ENCODE measurements at places on chromosomes 12 and 14.

DNA sequence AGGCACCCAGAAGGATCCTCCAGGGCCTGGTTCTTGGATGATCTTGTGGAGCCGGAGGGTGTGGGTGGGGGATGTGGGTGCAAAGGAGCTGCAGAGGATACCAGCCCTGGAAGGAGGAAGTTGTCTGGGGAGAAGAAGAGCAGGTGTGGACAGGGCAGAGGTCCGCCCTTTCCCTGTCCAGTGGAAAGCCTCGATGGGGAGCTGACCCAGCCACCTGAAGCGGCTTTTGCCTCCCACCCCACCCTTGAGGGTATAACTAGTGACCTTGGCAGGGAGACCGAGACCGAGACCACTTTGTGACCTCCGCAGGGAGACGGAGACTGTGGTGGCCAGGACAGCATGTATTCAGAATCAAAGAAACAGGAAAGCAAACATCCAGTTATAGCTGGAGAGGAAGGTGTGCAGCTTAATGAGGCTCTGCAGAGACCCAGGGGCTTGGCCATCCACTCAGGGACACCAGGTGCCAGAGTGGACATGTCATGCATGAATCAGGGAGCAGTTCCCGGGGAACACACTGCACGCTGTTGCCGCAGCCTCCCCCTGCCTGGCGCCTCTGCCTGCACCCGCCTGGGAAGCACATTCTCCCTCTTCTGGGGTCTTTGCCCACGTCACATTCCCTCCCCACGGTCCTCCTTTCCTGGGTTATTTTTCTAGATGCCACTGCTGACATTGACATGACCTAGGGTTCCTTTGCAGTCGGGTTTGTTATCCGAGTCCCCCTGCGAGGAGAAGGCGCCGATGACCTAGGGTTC, 87.7 kb downstream of the ADGRD1 start:
- no peak for DNase-seq

GRCh38 chr14:64692986-64693809, 11.0 kb upstream of the PLEKHG3 start:
- no peak for DNase-seq

- DNase-seq = no peak
These were observed 1765.0 kb upstream of the FLRT2 start for GRCh38 chr14:83764656-83765599.

- no peak for DNase-seq
These were observed 6.0 kb downstream of the EXOC3L4 start for GRCh38 chr14:103100281-103101121.

DNA sequence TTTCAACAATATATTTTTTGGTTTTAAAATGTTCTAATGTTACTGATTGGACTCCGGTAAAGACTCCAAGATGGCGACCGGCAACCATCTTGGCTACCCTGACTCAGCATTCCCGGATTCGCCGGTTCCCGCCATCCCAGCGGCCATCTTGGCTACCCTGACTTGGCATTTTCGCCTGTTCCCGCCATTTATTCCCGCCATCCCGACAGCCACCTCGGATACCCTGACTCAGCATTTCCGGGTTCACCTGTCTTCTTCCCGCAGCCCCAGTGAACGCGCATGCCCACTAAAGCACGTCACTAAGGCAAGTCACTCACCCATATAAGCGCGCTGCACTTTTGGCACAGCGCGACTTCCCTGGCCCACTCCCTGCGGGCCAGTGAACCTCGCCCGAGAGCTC, 9.0 kb upstream of the LRFN5 start:
- no peak for DNase-seq

GRCh38 chr14:21382886-21383847, 652 bp downstream of the SUPT16H start:
- DNase-seq = peak; percentile 70

GRCh38 chr12:108190529-108190928, 61.4 kb downstream of the WSCD2 start:
- DNase-seq = no peak

- DNase-seq = no peak
These were observed 35.4 kb downstream of the DMAC2L start for GRCh38 chr14:50347521-50347920.

GRCh38 chr12:6547566-6547965, 8.3 kb downstream of the IFFO1 start:
- DNase-seq = no peak

DNA sequence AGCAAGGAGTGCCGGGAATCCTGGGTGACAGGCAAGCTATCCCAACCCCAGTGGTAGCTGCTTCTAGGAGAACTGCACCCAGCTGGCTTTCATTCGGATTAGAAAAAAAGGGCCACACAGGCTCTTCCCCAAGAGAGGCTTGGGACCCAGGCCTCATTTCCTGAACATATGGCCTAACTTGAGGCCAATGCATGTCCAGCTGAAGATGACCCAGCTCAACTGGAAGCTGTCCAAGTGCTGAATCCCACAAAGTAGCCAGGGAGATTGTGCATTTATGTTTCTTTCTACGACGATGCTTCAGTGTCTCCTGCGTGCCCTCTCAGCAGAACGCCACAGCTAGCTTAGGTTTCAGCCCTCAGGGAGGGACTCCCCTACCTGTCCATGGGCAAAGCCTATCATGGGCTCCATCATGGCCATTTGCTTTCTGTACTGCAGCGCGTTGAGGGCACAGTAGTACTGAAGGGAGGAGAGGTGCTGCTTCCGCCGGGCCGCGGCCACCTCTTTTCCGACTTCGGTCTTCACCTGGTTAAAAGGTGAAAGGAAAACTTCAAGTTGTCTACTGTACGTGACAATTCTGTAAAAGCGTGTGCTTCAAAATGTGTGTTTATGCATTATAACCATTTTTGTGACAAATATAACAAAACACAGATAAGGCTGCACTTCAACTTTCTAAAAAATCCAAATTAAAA, 29.1 kb downstream of the APPL2 start:
- no peak for DNase-seq

DNA sequence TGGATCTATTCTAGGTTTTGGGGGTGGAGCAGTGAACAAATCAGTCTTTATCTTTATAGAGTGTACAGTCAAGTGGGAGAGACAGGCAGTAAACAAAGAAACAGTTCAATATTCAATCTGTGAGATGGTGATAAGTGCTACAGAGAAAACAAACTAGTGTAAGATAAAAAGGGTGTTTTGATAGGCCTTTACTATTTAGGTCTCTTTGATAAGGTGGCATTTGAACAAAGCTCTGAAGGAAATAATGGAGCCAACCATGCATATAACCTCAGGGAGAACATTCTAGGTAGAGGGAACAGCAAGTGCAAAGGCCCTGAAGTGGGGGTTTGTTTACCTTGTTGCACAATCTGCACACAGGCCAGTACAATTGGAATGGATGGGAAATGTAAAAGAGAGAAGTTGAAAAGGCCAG, 47.3 kb downstream of the PTPN11 start:
- no peak for DNase-seq

GRCh38 chr14:44449680-44450079, 57.4 kb downstream of the FSCB start:
- no peak for DNase-seq

DNA sequence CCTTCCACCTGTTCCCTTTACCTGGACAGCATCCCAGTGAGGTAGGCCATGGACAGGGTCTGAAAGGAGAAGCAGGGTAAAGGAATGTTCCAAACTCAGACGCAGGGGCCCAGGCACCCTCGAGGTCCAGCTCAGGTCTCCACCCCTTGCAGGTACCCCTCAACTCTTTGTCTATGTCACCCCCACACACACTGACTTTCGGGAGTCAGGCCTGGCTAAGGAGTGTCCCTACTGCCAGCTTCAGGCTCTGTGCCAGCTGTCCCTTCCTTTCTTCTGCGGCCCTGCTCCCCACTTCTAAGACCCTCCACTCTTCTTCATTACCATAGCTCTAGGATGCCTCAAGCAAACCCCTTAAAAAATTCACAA, 13.6 kb downstream of the FAIM2 start:
- DNase-seq = no peak

GRCh38 chr12:100793182-100793581, 1.4 kb upstream of the ANO4 start:
- DNase-seq = no peak

- peak; percentile 95 for DNase-seq
These were observed 2.0 kb upstream of the GAPDH start for GRCh38 chr12:6532051-6532926.

DNA sequence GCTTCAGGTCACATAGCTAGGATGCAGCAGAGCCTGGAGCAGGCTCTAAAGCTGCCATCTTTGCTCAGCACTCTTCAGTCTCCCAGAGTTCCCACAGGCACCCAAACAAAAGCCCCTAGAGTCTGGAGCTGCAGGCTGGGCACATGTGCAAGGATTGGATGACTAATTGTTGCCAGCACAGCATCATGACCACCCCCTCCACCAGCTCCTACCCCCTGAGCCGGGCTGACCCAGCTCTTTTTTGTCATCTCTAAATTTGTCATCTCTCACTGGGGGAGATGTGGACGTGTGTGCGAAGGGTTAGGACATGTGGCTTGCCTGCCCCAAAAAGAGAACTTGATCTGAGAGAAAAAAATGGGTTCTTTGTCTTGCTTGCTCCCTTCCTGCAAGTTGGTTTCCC, 4.3 kb upstream of the MMP19 start:
- DNase-seq = peak; percentile 70

GRCh38 chr12:85747941-85748495, 88.2 kb downstream of the RASSF9 start:
- no peak for DNase-seq

DNA sequence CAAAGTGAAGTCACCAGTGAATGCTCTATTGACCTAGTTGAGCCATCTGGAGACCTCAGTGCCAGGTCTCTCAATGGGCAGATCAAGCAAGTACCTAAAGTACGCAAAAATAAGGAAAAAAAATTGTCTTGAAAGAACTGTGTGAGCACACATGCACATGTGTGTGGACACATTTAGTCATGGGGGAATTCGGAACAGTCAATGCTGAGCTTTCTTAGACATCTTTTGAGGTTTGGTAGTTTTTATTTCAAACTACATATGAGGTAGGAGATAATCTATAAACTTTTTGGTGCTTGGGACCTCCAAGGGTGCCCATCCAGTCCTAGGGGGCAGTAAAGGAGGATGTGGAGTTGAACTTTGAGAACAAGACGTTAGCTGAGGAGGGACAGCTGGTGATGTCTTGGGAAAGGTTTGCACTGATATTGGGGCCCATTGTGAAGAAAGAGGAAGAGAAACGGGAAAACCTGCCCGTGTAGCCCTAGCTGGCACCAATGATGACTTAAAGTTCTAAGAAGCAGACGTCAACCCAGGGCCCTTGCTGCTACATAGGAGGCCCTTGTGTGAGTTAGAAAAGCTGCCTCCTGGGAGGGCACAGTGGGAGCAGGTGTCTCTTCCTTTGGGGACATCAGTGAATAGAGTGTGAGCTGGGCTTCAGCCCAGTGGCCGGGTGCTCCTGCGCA, 124.4 kb downstream of the NT5DC3 start:
- DNase-seq = no peak

- peak; percentile 73 for DNase-seq
These were observed 2.3 kb upstream of the NOP2 start for GRCh38 chr12:6570264-6570887.

GRCh38 chr12:820336-820735, 68.0 kb downstream of the WNK1 start:
- peak; percentile 20 for DNase-seq

GRCh38 chr14:62253911-62254310, 491.7 kb downstream of the SNAPC1 start:
- no peak for DNase-seq

GRCh38 chr12:43761500-43761899, 2.7 kb downstream of the IRAK4 start:
- no peak for DNase-seq

GRCh38 chr14:24613241-24613640, 3.8 kb upstream of the GZMH start:
- DNase-seq = no peak

DNA sequence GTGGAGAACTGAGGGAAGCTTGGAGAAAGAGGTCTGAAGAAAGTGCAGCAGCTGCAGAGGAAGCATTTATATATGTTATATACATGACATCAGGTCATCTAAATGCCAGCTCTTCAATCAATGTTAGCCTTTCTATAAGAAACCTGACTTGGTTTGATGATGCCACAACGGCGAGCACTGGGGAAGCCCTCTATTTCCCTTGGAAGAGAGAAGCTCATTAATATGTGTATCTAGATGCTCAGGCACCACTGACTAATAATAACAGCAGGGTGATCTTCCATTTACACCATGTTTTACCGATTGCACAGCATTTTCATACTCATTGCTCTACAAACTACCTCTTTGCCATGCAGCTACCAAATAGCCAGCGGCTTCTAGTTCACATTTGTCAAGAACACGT, 811 bp downstream of the ACYP1 start:
- DNase-seq = peak; percentile 23

GRCh38 chr14:38578278-38578681, 322.4 kb upstream of the CLEC14A start:
- DNase-seq = no peak

DNA sequence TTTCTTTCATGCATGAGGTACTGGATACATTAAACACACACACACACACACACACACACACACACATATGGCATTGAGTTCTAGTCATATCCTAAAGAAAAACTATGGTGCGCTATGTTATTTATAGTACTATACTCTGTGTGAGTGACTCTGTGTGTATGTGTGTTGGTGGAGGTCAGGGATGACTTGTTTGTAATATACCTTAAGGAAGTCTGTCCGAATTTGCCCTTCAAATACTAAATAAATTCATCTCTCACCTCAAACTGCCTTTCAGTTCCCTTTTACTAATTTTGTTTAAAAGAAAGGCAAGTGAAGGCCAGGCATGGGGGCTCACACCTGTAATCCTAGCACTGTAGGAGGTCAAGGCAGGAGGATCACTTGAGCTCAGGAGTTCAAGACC, 2.1 kb upstream of the AKAP5 start:
- DNase-seq = no peak

GRCh38 chr12:119207063-119207560, 28.4 kb downstream of the HSPB8 start:
- no peak for DNase-seq

GRCh38 chr12:81465191-81465590, 294.0 kb downstream of the PPFIA2 start:
- DNase-seq = no peak

GRCh38 chr14:70278281-70278680, 81.2 kb downstream of the COX16 start:
- no peak for DNase-seq

DNA sequence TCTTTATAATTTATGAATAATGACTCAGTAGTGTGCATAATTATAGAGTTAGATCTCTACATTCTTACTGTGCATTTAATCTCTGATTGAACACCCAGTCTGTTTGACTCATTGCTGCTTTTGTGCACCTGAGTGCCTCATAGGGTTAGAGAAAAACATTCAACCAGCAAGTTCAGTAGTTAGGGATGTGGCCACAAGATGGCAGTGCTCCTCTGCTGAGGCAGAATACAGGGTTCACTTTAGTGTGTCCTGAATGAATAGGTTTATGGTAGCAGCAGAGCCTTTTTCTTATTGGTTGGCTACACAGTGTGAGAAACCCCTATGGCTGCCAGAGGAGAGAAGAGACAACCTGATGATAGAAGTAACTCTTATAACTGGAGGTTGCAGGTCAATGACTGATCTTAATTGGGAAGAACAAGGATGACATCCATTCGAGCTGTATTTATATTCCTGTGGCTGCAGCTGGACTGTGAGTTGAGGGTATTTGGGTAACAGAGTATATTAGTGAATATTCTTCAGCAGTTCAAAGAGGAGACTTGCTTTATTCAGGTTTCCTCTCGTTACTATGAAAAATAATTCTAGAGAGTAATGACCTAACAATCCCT, 194.9 kb upstream of the OR4E1 start:
- DNase-seq = peak; percentile 93
